Lower lobe of right lung (tissue), 2 donors: ENCODE measurements at places on chromosomes 13 and 19. TPM values are rescaled to one million over a fixed set of nuclear protein-coding genes. Genes with fewer than 3 reads are reported as not detected.
A peak's percentile ranks its signal among the peaks of the same experiment; 100 is the strongest.

DNA sequence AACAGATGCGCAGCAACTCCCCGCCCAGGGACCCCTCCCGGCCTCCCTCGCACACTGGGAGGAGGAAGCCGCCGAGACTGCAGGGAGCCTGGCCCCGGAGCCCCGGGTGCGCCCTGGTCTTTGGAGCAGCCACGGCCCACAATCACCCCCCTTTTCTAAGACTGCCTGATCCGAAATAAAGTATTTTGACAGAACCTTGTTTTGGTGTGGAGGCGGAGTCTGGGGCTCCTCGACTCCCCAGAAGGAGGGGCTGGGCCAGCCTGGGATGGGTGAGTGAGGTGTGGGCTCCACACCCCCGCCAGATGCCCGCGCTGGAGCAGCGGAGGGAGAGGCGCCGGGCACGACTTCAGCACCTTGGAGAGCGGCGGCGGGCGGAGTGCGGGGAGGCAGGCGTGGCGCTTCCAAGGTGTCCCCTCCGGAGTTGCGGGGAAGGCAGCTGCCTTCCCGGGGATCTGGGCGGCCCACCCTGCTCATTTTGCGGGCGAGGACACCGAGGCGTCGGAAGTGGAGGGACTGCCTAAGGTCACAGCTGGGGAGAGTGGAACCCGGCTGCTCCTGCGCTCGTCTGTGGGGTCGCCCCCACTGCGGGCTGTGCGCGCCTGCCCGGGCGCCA, 9.4 kb downstream of the SIRT6 start:
- H3K36me3 ChIP-seq: peaks cover 33% of the 10 kb centered on the region
- peak; percentile 60 for DNase-seq
- H3K4me3 ChIP-seq: no peak overlapping the region
- H3K4me1 ChIP-seq: no peaks in the 10 kb centered on the region

GRCh38 chr13:36998624-36999041, 507 bp downstream of the ALG5 start:
- H3K27ac ChIP-seq: peak overlapping the region; percentile 98
- H3K36me3 ChIP-seq: peaks cover 31% of the 10 kb centered on the region
- H3K4me3 ChIP-seq: peak overlapping the region; percentile 91

GRCh38 chr19:29275266-29275665, 62.3 kb upstream of the UQCRFS1 start:
- H3K27ac ChIP-seq: no peak overlapping the region
- no peaks in the 10 kb centered on the region for H3K4me1 ChIP-seq
- DNase-seq: no peak
- peaks cover 6% of the 10 kb centered on the region for H3K27me3 ChIP-seq
- H3K4me3 ChIP-seq: no peak overlapping the region
- H3K36me3 ChIP-seq: no peaks in the 10 kb centered on the region

GRCh38 chr13:19845758-19846157, 17.7 kb downstream of the ZMYM5 start:
- no peak overlapping the region for H3K27ac ChIP-seq
- no peak for DNase-seq
- H3K4me3 ChIP-seq: no peak overlapping the region
- H3K36me3 ChIP-seq: peaks cover 46% of the 10 kb centered on the region
- no peaks in the 10 kb centered on the region for H3K27me3 ChIP-seq

MAB21L1 gene
- total RNA-seq: 0.21 TPM

GRCh38 chr19:28914173-28914572, 298.8 kb downstream of the UQCRFS1 start:
- no peak overlapping the region for H3K4me3 ChIP-seq
- no peak overlapping the region for H3K27ac ChIP-seq
- no peaks in the 10 kb centered on the region for H3K4me1 ChIP-seq
- H3K36me3 ChIP-seq: no peaks in the 10 kb centered on the region
- peaks cover 6% of the 10 kb centered on the region for H3K27me3 ChIP-seq

NCAN gene
- total RNA-seq: not detected

DNA sequence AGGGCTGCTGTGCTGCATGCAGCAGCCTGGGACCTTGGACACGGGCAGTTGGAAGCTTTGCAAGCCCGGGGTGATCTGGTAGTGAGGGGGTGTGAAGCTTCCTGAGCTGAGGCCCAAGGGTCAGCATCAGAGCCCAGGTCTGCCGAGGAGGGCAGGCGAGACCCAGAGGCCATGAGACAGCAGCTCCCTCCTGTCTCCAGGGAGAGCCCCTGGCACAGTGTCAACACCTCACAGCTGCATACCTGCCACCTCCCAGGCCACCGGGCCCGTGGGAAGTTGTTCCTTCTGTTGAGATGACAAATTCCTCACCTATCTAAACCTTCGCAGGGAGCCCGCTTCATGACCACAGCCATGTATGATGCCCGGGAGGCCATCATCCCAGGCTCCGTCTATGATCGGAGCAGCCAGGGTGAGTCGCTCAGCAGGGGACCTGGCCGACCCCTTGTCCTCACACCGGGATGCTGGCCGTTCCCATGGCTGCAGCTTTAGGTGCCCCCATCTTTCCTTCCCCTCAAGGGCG, 32.1 kb downstream of the CERS1 start:
- H3K27ac ChIP-seq: no peak overlapping the region
- H3K4me1 ChIP-seq: peaks cover 6% of the 10 kb centered on the region
- H3K4me3 ChIP-seq: no peak overlapping the region
- peak; percentile 46 for DNase-seq
- H3K27me3 ChIP-seq: no peaks in the 10 kb centered on the region

- no peak overlapping the region for H3K4me3 ChIP-seq
- DNase-seq: no peak
- H3K27ac ChIP-seq: no peak overlapping the region
- peaks cover 8% of the 10 kb centered on the region for H3K27me3 ChIP-seq
Measured at GRCh38 chr13:38693168-38693567, 6.3 kb downstream of the FREM2 start.

DNA sequence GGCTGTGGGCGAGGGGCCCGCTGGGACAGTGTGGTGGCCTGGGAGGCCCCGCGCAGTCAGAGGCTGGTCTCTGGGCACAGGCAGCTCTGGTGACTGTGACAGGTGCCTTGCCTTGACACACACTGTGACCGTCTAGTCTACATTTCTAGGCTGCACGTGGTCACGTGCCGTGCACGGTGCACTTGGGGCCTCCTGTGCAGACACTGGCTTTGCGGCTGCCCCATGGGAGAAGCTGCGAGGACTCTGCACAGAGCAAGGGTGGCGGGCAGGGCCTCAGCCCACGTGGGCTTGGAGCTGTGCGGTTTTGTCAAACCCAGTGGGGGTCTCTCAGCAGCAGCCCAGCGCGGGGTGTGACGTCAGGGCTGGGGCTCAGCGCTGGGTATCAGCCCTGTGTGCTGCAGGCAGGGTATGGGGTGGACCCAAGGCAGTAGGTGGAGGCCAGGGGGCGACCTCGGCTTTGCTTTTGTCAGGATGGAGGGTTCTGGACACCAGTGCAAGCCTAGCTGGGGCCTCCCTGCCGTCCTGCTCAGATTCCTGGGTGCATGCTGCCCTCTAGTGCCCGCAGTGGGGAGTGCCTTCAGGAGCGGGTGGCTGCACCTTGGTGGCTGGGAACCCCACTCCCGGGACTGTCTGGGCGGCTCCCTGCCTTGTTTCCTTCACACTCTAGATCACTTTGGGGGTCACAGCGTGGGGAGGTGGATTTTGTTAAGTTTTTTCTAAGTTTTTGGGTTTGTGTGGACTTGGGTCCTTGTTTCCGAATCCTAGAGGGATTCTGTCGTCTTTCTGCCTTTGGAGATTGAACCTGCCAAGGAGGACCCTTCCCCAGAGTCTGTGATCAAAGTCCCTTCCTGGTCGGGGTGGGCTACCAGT, 62.6 kb downstream of the KDM4B start:
- DNase-seq: peak; percentile 83
- H3K4me3 ChIP-seq: no peak overlapping the region
- H3K27ac ChIP-seq: no peak overlapping the region
- peaks cover 11% of the 10 kb centered on the region for H3K4me1 ChIP-seq
- no peaks in the 10 kb centered on the region for H3K27me3 ChIP-seq

CYP2A7 gene
- 0.68 TPM for total RNA-seq

DNA sequence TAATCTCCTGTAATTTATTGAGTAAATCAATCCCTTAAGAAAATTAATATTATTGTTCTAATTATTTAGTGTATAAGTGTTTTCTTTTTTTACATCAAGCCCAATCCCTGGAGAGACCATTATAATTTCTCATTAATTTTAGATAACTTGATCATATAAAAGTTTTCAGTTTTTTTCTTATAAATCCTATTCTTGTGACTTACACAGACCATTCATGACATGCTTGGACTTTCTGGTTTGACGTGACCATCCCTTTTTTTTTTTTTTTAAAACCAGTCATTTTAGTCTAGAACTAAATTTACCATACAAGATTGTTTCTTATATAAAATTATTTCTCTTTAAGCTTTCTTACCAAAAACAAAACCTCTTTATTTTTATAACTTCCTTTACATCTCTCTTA, 5.4 kb upstream of the MTRF1 start:
- H3K27me3 ChIP-seq: no peaks in the 10 kb centered on the region
- H3K36me3 ChIP-seq: no peaks in the 10 kb centered on the region
- H3K4me3 ChIP-seq: no peak overlapping the region
- no peak overlapping the region for H3K27ac ChIP-seq
- H3K4me1 ChIP-seq: no peaks in the 10 kb centered on the region

- no peak overlapping the region for H3K27ac ChIP-seq
- no peak overlapping the region for H3K4me3 ChIP-seq
- no peaks in the 10 kb centered on the region for H3K36me3 ChIP-seq
- DNase-seq: peak; percentile 9
Measured at GRCh38 chr19:29371251-29372090, 154.3 kb upstream of the VSTM2B start.

- no peaks in the 10 kb centered on the region for H3K4me1 ChIP-seq
- H3K27ac ChIP-seq: no peak overlapping the region
- no peaks in the 10 kb centered on the region for H3K36me3 ChIP-seq
- H3K4me3 ChIP-seq: no peak overlapping the region
Measured at GRCh38 chr13:24103782-24104372, 56.6 kb upstream of the SPATA13 start.

B3GNT8 gene
- 22.5 TPM for total RNA-seq

ZNF563 gene
- 2.3 TPM for total RNA-seq

KLF1 gene
- total RNA-seq: 0.24 TPM

DNA sequence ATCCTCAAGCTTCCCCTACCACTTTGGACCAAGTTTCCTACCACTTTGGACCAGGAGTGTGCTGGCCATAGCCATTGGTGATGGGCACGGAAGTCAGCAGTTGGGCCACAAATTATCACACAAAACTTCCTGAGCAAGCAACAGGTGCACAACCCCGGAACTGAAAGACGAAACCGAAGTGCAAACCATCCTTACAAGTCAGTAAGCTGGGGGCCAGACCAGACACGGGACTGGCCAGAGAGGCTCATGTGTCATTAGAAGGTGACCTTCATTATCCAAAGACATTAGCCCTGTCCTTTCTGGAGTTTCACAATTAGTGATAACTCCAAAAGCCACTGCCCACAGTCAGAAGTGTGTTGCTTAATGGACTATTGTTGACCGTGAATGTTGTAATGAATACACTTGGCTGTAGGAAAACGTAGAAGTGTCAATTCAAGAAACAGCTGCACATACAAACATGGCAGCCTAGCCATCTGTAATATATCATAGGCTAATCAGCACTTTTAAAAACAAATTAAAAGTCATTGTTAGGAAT, 244.1 kb upstream of the IRS2 start:
- H3K27ac ChIP-seq: no peak overlapping the region
- no peak overlapping the region for H3K4me3 ChIP-seq
- H3K27me3 ChIP-seq: no peaks in the 10 kb centered on the region
- no peaks in the 10 kb centered on the region for H3K36me3 ChIP-seq
- DNase-seq: no peak
- no peaks in the 10 kb centered on the region for H3K4me1 ChIP-seq

BLOC1S3 gene
- total RNA-seq: 15.9 TPM

GRCh38 chr19:10543059-10543419, 665 bp upstream of the ATG4D start:
- peaks cover 25% of the 10 kb centered on the region for H3K36me3 ChIP-seq
- peak overlapping the region; percentile 91 for H3K27ac ChIP-seq
- no peak for DNase-seq

- H3K27me3 ChIP-seq: no peaks in the 10 kb centered on the region
- peak within 1 kb of the TSS; percentile 91 for H3K27ac ChIP-seq
- peaks cover 30% of the 10 kb centered on the region for H3K4me1 ChIP-seq
- peak within 1 kb of the TSS; percentile 86 for H3K4me3 ChIP-seq
Measured at GRCh38 chr19:16660763-16661479, at the start of gene TMEM38A. TSS of gene TMEM38A (plus strand) at chr19:16661139. CDS start at chr19:16661218, 79 bp downstream.

ZNF726 gene
- 3.2 TPM for total RNA-seq

MEF2B gene
- 2.7 TPM for total RNA-seq

C1QTNF9B gene
- total RNA-seq: not detected

FUT3 gene
- total RNA-seq: 11.3 TPM

ZFR2 gene
- total RNA-seq: 0.41 TPM

- no peak for DNase-seq
- no peak overlapping the region for H3K4me3 ChIP-seq
- no peaks in the 10 kb centered on the region for H3K36me3 ChIP-seq
Measured at GRCh38 chr19:30739394-30739793, 367.2 kb downstream of the ZNF536 start.

CCDC8 gene
- 9.1 TPM for total RNA-seq

KLK13 gene
- 0.56 TPM for total RNA-seq

DNA sequence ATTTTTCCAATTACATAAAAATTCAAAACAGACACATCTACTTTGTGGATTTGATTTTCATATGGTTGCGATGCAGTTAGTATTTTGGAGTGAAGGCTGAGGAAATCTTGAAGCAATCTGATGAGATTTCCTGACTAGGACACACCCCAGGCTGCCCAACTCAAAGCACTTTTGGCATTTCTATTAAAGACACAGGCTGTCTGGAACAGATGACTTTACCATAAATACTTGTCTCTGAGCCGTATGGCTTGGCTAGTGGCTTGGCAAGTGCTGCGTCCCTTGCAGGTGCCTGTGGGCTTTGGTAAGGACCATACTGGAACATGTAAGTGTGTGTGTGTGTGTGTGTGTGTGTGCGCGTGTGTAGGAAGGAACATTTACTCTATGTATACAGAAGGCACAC, 218.8 kb downstream of the FGF9 start:
- no peak for DNase-seq
- no peaks in the 10 kb centered on the region for H3K4me1 ChIP-seq
- H3K36me3 ChIP-seq: no peaks in the 10 kb centered on the region
- no peak overlapping the region for H3K27ac ChIP-seq

GRCh38 chr13:31625115-31625514, 114.2 kb upstream of the RXFP2 start:
- no peak for DNase-seq
- H3K27me3 ChIP-seq: no peaks in the 10 kb centered on the region
- no peak overlapping the region for H3K27ac ChIP-seq
- no peaks in the 10 kb centered on the region for H3K36me3 ChIP-seq
- no peaks in the 10 kb centered on the region for H3K4me1 ChIP-seq

GRCh38 chr13:78764665-78765064, 105.7 kb upstream of the OBI1 start:
- H3K4me3 ChIP-seq: no peak overlapping the region
- H3K27ac ChIP-seq: no peak overlapping the region
- H3K36me3 ChIP-seq: no peaks in the 10 kb centered on the region
- peaks cover 5% of the 10 kb centered on the region for H3K27me3 ChIP-seq
- no peaks in the 10 kb centered on the region for H3K4me1 ChIP-seq

RPS5 gene
- total RNA-seq: 770 TPM

GRCh38 chr13:47142105-47142504, 245.3 kb upstream of the HTR2A start:
- H3K4me1 ChIP-seq: no peaks in the 10 kb centered on the region
- no peaks in the 10 kb centered on the region for H3K27me3 ChIP-seq
- H3K27ac ChIP-seq: no peak overlapping the region
- H3K36me3 ChIP-seq: no peaks in the 10 kb centered on the region
- H3K4me3 ChIP-seq: no peak overlapping the region
